ENCODE measurements at places on chromosomes 5 and 9.

DNA sequence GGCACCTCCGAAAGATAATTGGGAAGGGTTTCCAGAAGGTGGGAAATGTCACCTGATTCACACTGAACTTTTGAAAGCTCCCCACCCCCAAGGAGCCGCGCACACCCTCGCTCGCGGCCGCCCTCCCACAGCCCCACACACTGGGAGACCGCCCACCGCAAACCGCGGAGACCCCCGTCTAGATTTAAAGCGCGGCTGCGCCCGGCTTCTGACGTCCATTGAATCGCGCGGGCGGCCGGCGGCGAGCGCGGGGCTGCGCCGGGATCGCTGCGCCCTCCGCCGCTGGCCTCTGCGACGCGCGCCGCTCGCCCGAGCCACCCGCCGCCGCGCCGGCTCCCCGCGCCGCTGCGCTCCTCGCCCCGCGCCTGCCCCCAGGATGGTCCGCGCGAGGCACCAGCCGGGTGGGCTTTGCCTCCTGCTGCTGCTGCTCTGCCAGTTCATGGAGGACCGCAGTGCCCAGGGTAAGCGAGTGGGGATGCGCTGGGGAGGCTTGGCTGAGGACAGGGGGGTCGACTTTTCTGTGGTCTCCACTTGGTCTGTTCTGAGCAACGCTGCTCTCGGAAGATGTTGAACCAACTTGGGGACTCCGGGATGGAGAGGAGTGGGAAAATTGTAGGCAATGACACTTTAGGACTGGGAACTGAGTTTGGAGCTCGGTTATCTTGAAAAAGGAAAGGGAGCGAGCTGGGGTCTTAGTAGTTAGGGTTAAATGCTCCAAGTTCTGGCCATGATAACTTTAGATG, at the start of gene FST:
Gene FST, plus strand, starts transcription at position 214 of the 743 bp plus-strand sequence. Its CDS starts 163 bp downstream, at position 377.
- no peak for DNase-seq

- DNase-seq = no peak
Measured at GRCh38 chr9:114284316-114285060, 38.4 kb upstream of the ORM1 start.

DNA sequence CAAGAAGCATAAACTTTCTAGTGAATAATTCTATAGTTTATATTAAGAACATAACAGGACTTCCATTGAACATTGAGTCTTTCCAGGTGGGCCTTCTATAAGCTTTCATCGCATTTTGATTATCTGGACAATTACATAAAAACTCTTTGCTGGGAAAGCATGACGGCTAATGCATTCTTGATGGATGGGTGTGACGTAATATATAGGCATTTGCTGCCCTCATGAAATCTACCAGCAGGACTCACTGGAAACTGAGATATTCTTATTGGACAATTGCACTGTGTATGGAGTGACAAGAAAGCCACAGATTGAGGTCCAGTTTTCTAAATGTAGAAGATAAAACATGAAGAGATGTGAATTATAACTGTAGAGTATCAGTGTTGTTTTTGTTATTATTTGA, 15.0 kb downstream of the PTPRD start:
- DNase-seq = no peak

- no peak for DNase-seq
Measured at GRCh38 chr5:79982136-79982535, 8.9 kb downstream of the MTX3 start.

DNA sequence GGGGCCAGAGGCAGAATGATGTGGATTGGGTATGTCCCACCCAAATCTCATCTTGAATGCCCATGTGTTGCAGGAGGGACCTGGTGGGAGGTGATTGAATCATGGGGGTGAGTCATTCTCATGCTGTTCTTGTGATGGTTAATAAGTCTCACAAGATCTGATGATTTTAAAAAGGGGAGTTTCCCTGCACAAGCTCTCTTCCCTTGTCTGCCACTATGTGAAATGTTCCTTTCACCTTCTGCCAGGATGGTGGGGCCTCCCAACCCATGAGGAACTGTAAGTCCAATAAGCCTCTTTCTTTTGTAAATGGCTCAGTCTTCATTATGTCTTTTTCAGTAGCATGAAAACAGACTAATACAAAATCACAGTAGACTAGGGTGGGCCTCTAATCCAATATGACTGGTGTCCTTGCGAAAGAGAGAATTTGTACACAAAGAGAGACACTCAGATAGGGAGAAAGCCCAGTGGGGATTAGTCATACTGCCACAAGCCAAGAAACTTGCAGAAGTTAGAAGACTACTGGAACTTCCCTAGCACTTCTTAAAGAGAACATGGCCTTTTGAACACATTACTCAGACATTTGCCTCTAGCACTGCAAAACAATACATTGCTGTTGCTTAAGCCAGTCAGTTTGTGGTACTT, 68.4 kb downstream of the ANXA1 start:
- no peak for DNase-seq

- DNase-seq = no peak
Measured at GRCh38 chr5:109191153-109191558, 218.6 kb downstream of the PJA2 start.

All from activated CD4-positive, alpha-beta T cell treated with anti-CD3 and anti-CD28 coated beads, Interleukin-2, amount 50 U/mL, for 24 hours (primary cell).